HAP-1 (cell line): ENCODE measurements at places on chromosomes 12 and 14.

GRCh38 chr14:84937016-84937415 lies 592.9 kb upstream of the FLRT2 start:
- DNase-seq: no peak

DNA sequence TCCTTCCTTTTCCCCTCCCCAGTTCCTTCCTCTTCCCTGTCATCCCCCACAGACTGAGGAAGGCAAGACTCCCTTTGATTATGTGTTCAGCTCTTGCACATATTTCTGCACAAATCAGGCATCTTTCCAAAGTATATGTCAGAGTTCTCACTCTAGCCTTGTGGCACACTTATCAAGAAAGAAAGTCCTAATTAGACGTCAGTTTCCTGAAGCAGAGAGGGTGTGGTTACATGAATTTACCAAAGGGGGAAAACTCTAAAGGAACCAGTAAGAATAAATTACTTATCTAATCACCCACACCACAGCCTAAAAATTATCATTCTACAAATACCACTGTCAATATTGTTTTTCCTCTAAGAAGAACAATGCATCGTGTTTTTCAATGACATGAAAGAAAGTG lies 120.7 kb upstream of the GRIP1 start:
- DNase-seq: no peak

- DNase-seq: no peak
Measured at GRCh38 chr14:88682495-88683114, 110.1 kb downstream of the EML5 start.

DNA sequence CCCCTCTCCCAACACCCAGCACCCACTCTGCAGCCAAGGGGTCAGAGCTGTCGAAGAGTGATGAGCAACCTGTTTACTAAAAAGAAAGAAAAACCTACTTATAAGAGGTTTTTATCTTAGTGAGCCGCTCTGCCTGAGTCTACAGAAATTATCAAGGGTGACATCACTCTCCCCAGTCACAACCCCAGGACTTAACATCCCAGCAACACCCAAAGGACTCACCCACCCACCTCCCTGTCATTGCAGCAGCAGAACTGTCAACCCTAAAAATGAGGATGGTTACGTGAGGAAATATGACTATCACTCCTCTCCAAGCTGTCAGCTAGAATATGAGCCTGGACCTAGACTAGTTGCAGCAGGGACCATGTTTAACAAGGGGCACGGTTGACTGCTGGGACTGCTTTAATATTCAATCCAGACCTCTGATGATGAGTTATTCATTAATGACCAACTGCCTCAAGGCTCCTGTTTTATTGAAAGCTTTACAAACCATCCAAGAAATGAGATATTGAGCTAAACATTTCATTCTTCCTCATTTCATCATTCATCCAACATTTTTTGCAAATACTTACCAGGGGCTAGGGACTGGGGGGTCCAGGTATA lies 53.9 kb upstream of the FICD start:
- DNase-seq: no peak

GRCh38 chr14:101500681-101501080 lies 60.6 kb upstream of the DIO3 start:
- no peak for DNase-seq

GRCh38 chr12:79532907-79533288 lies 157.9 kb downstream of the PAWR start:
- no peak for DNase-seq

DNA sequence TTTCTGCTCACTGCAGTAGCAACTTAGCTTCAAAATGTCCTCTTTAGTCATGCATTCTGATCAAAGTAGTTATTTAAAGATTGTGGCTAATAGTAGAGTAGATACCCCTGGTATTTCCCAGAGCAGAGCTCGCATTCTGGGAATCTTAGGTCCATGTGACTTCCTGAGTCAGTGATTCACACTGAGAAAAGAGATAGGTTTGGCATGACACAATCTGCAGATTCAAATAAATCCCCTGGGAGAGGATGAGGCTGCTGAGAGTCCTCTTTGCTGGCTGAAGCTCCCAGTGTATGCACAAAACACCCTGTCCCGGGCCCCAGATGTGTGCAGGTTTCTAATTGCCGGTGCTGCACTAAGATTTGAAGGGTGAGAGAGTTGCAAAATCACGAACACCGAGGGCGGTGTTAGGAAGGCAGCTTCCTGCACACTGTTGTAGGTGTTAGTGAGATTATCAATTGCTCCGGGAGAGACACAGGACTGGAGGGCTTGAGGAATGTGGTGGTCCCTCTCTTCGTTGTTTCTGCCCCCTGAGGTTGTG lies 233.2 kb downstream of the NRXN3 start:
- DNase-seq: no peak

- DNase-seq: no peak
Measured at GRCh38 chr12:109573914-109574244, 285 bp downstream of the MVK start.

- DNase-seq: no peak
Measured at GRCh38 chr12:44076871-44077270, 241.0 kb downstream of the TMEM117 start.

- no peak for DNase-seq
Measured at GRCh38 chr12:58901664-58902063, 18.6 kb downstream of the LRIG3 start.

GRCh38 chr12:102454808-102455760 lies 25.3 kb downstream of the IGF1 start:
- DNase-seq: no peak

DNA sequence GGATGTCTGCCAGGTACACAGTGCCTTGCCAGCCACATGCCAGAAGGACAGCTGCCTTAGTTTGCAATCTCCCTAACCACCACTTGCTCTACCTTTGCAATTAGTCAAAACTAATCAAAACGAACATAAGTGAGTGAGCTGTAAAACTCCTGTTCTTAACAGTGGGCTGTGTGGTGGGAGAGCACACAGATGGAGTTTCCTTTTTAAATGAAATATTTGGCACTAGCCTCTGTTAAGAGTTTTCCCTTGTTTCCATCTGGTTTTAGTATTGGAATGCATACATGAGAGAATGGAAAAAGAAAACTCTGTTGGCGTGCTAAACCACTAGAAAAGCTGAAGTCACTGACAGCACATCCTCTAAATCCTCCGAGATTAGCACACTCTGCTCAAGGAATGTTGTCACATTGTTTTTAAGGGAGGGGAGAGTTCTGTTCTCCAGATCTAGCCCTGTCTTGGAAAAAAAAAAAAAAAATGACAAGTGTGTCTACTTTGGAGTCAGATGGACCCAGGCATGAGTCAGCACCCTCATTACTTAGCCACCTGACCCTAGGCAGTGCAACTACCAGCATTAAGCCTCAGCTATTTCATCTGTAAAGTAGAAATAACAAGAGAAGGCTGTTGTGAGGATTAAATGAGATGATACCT lies 83.9 kb downstream of the STXBP6 start:
- DNase-seq: no peak

DNA sequence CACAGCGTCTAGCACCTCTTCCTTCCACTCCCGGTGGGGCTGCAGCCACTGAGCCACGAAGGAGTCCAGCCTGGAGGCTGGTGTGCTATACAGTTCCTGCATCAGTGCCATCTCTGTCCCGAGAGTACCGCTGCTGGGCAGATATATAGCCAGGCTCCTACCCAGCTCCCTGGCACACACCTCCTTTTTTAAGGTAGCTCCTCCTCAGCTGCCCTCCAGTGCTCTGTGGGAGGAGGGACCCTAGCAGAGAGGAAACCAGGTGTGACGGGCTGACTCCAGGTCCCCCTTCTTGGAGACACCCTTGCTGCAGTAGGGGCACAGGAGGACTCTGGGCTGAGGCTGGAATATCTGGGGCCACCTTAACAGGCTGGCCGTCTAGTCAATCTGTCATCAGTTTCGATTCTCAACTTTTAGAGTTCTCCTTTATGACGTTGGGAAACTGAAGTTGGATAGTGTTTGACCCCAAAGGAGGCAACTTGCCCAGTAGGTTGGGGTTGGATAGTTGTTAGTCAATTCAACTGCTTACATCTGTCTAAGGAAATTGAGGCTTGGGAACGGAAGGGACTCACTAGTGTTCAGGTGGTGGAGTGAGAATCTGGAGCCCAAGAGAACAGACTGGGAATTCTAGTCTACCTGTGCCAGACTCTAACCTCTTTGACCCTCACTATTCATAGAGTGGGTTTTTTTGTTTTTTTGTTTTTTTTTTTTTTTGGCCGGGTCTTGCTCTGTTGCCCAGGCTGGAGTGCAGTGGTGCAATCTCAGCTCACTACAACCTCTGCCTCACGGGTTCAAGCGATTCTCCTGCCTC lies at the start of gene OASL:
TSS of gene OASL (minus strand) at position 386 of the 808 bp plus-strand sequence. CDS start at position 111, 275 bp downstream.
- DNase-seq: no peak

DNA sequence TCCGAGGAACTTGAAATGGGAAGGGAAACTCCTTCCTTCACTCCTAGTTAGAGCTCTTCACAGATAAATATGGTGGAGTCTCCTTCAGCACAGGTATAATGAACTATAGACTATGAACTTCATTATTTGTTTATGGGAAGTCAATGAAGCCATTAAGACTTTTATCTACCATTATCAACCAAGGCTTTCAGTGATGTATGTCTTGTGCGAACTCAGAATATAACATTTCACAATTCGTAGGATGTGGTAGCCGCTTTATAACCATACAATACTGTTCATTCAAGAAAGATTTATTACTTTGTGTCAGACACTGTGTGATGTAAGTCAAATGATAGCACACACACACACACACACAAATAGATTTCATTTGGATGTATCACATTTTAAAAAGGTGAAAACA lies 24.8 kb upstream of the ETNK1 start:
- DNase-seq: no peak

- no peak for DNase-seq
Measured at GRCh38 chr14:93105362-93105761, 10.4 kb downstream of the ITPK1 start.

GRCh38 chr14:88210426-88210825 lies 112.6 kb downstream of the KCNK10 start:
- no peak for DNase-seq

DNA sequence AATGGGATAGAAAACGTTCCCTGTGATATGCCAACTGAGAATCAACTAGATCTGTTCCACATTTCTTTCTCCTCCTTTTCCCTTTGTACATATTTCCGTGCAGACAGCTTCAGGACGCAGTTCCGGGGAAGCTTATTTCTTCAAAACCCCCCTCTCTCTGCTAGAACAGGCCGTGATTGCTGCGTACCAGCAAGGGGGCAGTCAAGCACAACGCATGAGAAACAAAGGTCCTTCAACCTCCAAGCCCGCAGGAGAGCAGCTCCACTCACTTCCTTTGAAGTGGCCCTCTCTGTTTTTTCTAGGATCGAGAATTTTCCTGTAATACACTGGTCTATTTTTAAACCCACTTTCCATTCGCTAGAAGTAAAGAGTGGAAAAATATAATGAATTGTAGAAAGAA lies 80.8 kb downstream of the ZNF664 start:
- peak; percentile 73 for DNase-seq

DNA sequence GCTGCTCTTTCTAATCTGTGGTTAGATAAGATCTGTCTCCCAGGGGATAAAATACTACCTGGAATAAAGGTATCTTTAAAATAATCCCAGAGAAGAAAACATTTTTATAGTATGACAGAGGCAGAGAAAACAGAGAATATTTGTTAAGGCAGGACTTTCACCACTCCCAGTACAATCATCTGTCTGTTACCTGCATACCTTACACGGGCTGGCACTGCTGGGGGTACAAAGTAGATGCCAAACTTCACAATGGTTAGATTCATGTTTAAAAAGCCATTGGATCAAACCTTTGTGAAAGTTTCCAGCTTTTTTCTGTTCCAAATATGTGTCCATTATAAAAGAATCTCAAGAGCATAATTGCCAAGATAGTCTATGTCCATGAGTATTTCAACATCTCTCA lies 273.6 kb upstream of the BTG1 start:
- DNase-seq: no peak

DNA sequence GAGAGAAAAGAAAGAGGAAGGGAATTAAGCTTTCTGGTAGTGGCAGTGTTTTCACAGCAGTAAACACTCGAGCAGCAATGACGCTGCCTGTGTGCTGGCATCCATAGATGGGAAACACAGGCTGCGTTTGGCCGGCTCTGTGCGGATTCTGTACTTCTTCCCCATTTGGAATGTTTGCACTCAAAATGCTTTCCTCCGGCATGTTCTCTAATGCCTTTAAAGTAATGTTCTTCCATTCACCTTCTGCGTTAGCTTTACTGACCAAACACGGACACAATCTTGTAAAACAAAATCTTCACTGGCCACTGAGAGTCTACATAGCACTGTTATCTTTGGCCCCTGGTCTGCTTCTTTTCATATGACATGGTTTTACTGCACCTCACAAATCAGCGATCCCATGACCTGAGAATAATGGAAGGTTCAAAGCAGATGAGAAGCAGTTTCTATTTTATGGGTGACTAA lies 31.4 kb downstream of the DCP1B start:
- no peak for DNase-seq

- no peak for DNase-seq
Measured at GRCh38 chr12:117825827-117826226, 143.0 kb downstream of the KSR2 start.

DNA sequence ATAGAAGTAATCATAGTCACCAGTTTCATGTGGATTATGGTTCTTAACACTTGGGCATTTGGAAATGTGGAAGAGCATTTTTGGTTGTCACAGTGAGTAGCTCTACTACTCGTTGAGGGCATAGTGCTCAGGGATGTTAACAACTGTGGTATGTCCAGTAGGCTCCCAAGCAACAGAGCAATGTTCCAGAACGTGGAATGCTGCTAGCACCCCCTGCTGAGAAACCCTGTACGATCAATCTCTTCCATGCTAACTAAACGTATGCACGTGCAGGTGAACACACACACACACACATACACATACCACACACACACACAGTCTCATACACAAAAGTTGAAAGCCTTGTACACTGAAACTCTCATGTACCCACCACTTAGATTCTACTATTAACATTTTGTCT lies 16.6 kb upstream of the GNPTAB start:
- DNase-seq: no peak

GRCh38 chr12:128111333-128111732 lies 155.6 kb upstream of the TMEM132C start:
- no peak for DNase-seq

DNA sequence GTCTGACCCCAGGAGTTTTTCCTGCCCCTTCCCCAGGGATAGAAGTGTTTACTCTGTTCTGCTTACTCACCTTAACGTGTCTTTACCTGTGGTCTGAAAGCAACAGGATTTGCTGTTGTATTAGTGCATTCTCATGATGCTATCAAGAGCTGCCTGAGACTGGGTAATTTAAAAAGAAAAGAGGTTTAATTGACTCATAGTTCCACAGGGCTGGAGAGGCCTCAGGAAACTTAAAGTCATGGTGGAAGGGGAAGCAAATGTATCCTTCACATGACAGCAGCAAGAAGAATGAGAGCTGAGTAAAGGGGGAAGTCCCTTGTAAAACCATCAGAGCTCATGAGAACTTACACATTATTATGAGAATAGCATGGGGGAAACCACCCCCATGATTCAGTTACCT lies 240.4 kb downstream of the SNAPC1 start:
- DNase-seq: no peak

DNA sequence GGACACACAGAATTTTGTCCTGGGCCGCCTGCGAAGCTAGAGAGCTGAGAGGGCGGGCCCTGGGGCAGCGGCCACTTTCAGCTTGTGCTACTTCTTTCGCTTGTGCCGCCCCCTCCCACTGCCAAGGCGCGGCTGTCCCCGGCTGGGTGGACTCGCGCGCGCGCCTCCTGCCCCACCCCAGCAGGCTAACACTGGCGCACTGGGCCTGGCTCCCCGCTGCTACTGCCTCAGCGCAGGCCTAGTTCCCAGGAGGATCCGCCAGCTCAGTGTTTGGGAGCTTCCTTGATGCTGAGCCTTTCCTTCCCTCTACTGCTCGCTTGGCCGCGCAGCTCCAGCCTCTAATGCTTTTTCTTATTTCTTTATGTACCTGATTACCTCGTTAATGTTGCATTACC lies 27.4 kb upstream of the METAP2 start:
- no peak for DNase-seq

GRCh38 chr12:81558031-81558430 lies 201.1 kb downstream of the PPFIA2 start:
- DNase-seq: no peak
